B cell (primary cell): ENCODE measurements at places on chromosomes 6 and 20. TPM values are rescaled to one million over a fixed set of nuclear protein-coding genes. Genes with fewer than 3 reads are reported as not detected.

The GSTA2 gene
- total RNA-seq = not detected in 2 replicates

The IER3 gene
- total RNA-seq = 4.2 and 5.5 TPM in 2 replicates

The OTOR gene
- not detected in 2 replicates for total RNA-seq

The COL9A3 gene
- total RNA-seq = 96.3 and 98.6 TPM in 2 replicates

The TDRD6 gene
- total RNA-seq = not detected in 2 replicates

The LCA5 gene
- total RNA-seq = 0.91 and 0.92 TPM in 2 replicates

The SLC35D3 gene
- total RNA-seq = not detected in 2 replicates

The DPPA5 gene
- not detected in 2 replicates for total RNA-seq

The MCM9 gene
- 51.0 and 54.5 TPM in 2 replicates for total RNA-seq

The ADGB gene
- total RNA-seq = not detected in 2 replicates

The PCK1 gene
- not detected in 2 replicates for total RNA-seq

The AIF1 gene
- total RNA-seq = 1.3 and 1.5 TPM in 2 replicates

The AVP gene
- total RNA-seq = 4.5 and 7.0 TPM in 2 replicates

The F13A1 gene
- total RNA-seq = 2.0 and 2.2 TPM in 2 replicates

The CCN5 gene
- not detected in 2 replicates for total RNA-seq

The FERMT1 gene
- not detected in 2 replicates for total RNA-seq

The TCF15 gene
- total RNA-seq = not detected in 2 replicates

The TNNC2 gene
- 0.46 TPM in 1 of 2 replicates, not detected in the other for total RNA-seq

The ZNF512B gene
- total RNA-seq = 10.4 and 10.5 TPM in 2 replicates
